ENCODE measurements at places on chromosomes 13 and 19.

- no peak for DNase-seq
Measured at GRCh38 chr13:111546921-111547675, 226.7 kb downstream of the TEX29 start.

DNA sequence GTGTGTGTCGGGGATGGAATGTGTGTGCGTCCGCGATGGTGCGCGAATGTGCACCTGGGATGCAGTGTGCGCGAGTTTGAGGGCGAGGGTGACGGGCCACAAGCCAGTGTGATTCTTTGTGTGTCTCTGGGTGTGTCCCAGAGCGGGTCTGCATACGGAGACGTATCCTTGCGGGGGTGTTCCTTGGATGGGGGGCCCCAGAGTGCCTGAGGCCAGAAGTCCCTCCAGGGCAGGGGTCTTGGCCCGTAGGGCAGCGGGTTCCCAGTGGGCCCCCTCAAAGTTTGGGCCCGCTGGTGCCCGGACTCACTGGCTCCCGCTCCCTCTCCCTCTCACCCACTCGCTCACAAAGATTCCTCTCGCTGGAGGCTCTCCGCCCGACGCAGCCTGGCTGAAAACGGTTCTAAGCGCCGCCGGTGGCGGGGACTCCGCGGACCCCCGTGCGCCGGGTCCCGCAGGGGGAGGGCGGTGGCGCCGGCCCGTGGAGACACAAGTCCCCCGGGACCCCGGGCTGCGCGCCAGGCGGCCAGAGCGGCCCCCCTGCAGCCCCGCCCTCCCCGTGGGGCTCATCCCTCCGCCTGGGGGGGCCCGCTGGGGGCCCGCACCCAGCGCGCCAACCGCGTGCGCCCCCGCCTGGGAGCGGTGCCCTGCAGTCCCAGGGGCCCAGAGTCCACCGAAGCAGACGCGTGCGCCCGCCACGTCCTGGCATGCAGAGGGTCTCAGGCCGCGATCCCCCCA, 886 bp downstream of the CRLF1 start:
- DNase-seq = no peak

- no peak for DNase-seq
Measured at GRCh38 chr19:10984166-10984735, 23.4 kb downstream of the SMARCA4 start.

- peak; percentile 47 for DNase-seq
Measured at GRCh38 chr19:53132141-53132991, at the start of gene ZNF415. TSS of gene ZNF415 (minus strand) at chr19:53132910. CDS start at chr19:53122676, 10,234 bp downstream.

GRCh38 chr13:51923983-51924539, 62.3 kb downstream of the CCDC70 start:
- no peak for DNase-seq

GRCh38 chr13:35648201-35648600, 171.7 kb upstream of the MAB21L1 start:
- no peak for DNase-seq

DNA sequence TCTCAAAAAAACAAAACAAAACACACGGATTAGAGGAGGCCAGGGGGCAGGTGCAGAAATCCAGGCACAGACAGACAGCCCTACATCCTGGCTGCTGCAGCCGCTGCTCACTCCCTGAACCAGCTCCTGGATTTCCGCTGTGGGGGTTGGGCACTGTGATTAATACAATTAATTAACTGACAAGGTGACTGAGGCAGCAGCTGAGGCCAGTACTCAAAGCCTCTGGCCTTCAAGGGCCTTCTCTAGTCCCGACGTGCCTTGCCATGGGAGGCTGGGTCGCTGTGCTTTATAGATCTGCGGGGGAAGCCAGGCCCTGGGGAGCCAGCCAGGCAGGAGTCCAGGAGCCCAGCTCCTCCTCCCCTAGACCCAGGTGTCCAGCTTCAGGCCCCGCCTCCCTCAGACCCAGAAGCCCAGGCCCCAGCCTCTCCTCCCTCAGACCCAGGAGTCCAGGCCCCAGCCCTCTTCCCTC, 4.6 kb downstream of the NECTIN2 start:
- DNase-seq = no peak

GRCh38 chr19:943551-944170, 17.8 kb downstream of the ARID3A start:
- no peak for DNase-seq

- no peak for DNase-seq
Measured at GRCh38 chr19:8663920-8664670, 33.7 kb downstream of the NFILZ start.
